Activated CD4-positive, CD25-positive, alpha-beta regulatory T cell (primary cell): ENCODE measurements at places on chromosomes 1 and 21.

DNA sequence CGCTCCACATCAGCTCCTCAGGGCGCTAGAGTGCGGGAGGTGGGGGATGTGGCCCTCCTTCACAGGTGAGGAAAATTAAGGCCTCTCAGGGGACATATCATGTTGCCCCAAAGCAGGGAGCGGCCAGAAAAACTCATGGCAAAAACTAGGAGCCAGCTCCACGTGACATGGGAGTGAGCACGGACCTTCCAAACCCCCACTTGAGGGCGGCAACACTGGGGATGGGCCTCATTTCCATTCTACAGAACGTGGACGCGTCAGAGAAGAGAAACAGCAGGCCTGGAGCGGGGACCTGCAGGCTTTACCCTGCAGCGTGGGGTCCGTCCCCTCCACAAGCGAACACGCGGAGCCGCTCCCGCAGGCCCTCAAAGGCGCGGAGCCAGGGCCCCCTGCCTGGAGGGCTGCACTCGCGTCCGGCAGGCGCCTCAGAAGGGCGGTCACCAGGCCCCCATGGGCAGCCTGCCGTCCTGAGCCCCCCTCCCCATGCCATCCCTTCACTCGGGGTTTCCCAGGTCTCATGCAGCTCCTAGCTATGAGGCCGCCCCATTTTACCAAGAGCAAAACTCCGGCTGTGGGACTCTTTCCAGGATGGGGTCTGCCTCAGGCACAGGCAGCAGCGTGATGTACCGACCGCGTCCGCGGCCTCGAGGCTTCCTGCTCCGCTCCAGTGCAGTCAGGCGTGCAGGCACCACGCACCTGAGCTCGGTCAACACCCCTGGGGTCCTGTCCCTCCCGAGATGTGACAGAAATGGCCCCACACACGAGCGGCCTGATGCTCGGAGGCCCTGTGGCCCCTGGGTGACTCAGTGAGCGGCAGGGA, 5.5 kb downstream of the CFAP410 start:
- DNase-seq = no peak

GRCh38 chr1:90721210-90722194, 4.4 kb upstream of the BARHL2 start:
- no peak for DNase-seq

DNA sequence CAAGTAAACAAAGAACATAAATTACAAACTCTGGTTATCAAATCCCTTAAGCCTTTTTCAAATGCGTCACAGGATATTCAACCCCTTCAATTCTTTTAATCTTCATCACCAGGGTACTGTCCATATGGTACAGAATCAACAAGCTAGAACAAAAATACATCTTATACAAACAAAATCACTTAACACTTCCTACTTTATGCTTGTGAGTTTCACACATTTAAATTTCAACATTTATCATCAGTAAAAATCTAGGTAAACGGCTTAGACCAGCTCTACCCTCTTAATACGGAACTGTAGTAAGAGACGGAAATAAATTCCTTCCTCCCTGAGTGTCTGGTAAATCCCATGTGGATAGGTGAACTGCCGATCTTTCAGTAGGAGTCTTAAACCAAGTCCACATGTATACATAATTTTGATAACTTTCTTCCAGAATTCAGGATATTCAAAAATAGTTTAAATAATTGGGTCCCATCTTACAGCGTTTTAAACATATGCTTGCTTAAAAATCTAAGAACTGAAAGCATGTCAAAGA, 1.0 kb downstream of the CCDC181 start:
- no peak for DNase-seq

- no peak for DNase-seq
These were observed 12.9 kb upstream of the PODN start for GRCh38 chr1:53048960-53049573.

- DNase-seq = no peak
These were observed 278.8 kb downstream of the KIF26B start for GRCh38 chr1:245433561-245433960.

- no peak for DNase-seq
These were observed 34.1 kb upstream of the RGL1 start for GRCh38 chr1:183770816-183771128.

- no peak for DNase-seq
These were observed at the start of gene KCNK2 for GRCh38 chr1:215082532-215083382. Gene KCNK2 (plus strand): TSS chr1:215082737. CDS start chr1:215083386, 649 bp downstream.

DNA sequence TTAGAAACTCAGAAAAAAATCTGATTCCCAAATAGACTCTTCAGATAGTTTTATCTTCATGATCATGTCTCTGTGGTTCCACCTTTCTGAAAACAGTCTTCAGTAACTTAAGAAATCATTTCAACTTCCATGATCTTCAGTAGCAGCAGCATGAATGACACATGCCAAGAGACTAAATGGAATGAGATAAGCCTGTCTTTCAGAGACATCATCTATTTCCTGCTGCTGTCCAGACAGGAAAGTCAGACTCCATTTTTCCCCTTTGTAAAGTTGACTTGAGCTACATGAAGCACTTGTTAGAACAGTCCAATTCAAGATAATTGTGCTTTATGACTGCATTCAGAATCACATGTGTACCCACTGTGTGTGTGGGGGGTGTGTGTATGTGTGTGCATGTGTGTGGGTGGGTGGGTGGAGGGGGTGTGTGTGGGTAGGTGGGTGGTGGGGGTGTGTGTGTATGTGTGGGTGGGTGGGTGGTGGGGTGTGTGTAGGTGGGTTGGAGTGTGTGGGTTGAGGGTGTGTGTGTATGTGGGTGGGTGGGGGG, 58.8 kb downstream of the CLIC4 start:
- no peak for DNase-seq

- no peak for DNase-seq
These were observed 350.8 kb upstream of the PTBP2 start for GRCh38 chr1:96370757-96371156.

- DNase-seq = no peak
These were observed 215.9 kb upstream of the RRP15 start for GRCh38 chr1:218069180-218069579.

- DNase-seq = no peak
These were observed 190.7 kb downstream of the CENPF start for GRCh38 chr1:214793708-214794107.

DNA sequence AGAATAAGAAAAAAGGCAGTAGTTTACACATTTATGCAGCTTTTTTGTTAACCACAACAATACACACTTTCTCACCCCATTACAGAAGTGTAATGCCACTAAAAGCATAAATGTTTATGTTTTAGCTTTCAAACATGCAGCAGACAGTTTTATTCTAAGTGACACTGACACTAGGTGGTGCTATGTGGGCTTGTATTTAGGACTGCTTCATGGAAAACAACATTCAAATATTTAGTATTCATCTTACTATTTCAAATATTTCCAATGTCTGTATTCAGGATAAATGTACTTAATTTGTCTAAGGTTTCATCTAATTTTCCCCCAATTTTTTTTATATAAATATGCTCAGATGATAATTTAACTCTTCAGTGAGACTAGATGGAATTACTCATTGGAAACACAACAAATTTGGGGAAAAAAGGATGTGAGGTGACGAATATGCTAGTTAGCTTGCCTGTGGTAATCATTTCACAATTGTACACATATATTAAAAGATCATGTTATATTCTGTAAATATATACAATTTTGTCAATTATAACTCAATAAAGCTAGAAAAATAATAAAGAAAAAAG, 71.4 kb downstream of the USP1 start:
- no peak for DNase-seq

GRCh38 chr21:43193088-43193650, 24.4 kb downstream of the CRYAA start:
- no peak for DNase-seq

DNA sequence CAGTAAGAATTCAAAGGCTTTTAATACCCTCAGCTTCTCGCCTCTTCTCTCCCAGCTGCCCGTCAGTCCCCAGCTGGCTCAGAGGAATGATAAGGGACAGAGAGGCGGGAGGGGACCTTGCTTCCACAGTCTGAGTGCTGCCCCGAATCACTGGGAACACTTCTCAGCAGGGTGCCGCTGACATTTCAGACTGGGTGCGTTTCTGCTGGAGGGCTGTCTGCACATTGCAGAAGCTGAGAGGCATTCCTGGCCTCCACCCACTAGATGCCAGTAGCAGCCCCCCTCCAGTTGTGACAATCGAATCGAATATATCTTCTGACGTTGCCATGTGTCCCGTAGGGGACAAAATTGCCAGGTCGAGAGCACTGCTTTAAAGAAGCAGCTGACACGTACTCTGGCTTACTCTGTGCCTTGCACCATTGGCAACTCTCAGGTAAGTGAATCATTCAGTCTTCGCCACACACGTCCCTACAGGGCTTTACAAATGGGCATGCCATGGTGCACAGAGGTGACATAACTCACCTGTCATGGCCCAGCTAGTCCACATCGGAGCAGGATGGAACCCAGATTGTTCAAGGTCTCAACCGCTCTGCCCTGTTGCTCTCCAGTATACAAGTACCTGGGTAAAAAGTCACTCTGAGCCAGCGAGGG, 23.9 kb downstream of the CTNNBIP1 start:
- no peak for DNase-seq

GRCh38 chr1:4176841-4177240, 276.8 kb upstream of the C1orf174 start:
- no peak for DNase-seq

DNA sequence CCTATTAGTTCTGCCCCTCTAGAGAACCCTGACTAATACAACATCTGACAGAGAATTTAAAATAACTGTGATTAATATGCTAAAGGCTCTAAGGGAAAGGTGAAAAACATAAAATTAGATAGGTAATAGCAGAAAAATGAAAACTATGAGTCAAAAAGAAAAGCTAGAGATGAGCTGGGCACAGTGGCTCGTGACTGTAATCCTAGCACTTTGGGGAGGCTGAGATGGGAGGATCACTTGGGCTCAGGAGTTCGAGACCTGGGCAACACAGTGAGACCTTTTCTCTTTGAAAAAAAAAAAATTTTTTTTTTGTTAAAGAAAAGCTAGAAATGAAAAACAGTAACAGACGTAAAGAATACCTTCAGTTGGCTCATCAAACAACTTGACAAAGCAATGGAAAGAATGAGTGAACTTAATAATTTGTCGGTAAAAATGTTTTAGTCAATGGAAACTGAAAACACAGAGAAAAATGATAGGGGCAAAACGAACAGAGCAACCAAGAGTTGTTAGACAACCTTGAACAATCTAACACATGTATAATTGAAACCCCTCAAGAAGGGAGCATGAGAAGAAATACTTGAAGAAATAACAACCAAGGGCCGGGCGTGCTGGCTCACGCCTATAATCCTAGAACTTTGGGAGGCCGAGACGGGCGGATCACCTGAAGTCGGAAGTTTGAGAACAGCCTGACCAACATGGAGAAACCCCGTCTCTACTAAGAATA, 132.9 kb upstream of the GFI1 start:
- no peak for DNase-seq

GRCh38 chr1:113333056-113333455, 57.3 kb upstream of the MAGI3 start:
- DNase-seq = no peak

- DNase-seq = no peak
These were observed 308.9 kb upstream of the RUNX1 start for GRCh38 chr21:35358008-35358407.

- DNase-seq = no peak
These were observed 50.2 kb downstream of the KCNJ6 start for GRCh38 chr21:37866027-37866426.

GRCh38 chr1:35577071-35577998, 4.2 kb downstream of the TFAP2E start:
- DNase-seq = peak; percentile 20

DNA sequence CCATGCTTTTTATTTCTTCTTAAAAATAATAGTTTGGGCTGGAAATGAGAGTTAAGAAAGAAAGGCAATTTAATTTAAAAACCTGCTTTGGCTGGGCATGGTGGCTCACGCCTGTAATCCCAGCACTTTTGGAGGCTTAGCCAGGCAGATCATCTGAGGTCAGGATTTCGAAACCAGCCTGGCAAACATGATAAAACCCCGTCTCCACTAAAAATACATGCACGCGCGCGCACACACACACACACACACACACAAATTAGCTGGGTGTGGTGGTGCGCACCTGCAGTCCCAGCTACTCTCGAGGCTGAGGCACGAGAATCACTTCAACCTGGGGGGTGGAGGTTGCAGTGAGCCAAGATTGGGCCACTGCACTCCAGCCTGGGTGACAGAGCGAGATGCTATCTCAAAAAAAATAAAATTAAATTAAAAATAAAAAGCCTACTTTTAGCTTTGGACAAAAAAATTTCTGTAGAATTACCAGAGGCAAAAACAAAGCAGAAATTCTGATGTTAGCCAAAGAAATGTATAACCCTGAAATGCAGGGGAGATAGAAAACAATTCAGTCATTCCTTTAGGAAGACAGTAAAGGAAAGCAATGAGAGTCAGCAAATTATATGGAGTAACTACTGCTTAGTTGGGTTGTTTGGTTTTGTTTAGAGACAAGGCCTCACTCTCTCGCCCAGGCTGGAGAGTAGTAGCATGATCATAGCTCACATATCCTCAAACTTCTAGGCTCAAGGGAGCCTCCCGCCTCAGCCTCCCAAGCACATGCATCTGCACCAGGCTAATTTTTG, 15.7 kb upstream of the IPP start:
- no peak for DNase-seq

DNA sequence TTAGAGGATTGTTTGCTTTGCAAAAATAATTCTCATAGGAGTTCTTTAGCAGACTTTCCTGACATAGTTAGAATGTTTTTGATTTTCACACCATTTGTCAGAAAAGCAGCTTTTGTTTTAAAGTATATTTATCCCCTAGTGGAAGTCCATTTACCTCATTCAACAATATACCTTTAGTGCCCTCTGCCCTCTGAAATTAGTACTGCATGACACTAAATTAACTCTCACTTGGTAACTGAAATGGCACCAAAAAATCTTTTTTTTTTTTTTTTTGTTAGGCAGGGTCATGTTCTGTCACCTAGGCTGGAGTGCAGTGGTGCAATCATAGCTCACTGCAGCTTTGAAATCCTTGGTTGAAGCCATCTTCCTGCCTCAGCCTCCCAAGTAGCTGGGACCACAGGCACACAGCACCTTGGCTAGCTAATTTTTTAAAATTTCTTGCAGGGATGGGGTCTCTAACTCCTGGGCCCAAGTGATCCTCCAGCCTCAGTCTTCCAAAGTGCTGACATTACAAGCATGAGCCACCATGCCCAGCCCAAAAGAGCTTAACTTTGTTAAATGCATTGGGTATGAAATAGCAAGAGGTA, 13.6 kb downstream of the LRRC42 start:
- DNase-seq = no peak

GRCh38 chr1:9875636-9876000, 34.5 kb downstream of the CTNNBIP1 start:
- no peak for DNase-seq

DNA sequence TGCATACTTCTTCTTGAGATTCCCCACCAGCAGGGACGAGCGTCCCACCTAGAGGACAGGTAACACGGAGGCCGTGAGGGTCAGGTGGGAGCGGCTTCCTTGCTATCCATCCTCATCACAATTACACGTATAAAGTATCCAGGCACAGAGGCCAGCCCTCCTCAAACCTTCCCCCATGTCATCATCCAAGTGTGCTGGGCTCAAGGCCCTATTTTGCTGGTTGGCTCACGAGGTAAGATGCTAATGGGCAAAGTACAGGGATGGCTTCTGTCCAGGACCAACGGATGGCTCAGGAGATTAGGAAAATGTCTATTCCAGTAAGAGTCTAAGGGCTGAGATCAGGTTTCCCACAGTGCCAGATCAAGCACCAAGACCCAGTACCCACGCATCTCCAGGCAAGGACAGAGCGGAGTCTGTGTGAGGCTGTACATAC, 11.5 kb upstream of the A3GALT2 start:
- no peak for DNase-seq
